ENCODE measurements at places on chromosomes 2 and 18.

DNA sequence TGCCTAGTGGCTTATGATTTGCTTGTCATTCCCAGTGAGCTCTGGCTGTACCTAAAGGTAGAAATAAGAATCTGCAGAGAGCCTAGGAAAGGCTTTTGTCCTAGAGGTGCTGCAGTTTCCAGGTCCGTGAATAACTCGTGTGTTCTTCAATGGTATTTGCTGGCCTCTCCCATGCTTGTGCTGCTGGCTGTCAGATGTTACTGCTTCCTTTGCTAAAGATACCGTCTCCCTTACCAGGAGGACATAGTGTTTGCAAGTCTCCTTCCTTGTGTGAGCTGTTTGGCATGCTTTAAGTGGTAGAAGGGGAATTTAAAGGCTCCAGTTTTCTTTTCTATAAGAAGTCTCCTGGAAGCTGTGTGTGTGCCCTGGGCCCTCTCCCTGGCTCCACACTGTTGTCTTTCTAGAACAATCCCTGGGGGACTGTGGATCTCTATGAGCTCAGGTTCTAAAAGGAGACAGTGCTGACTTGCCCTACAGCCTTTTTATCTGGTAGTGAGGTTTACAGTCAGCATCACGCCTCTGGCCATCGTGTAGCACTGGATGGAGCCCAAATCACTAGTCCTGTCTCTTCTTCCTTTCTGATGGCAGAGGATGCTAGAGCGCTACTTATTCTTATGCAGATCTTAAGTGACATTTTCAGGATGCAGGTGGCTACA lies 65.8 kb downstream of the RNF144A start:
- DNase-seq = no peak

DNA sequence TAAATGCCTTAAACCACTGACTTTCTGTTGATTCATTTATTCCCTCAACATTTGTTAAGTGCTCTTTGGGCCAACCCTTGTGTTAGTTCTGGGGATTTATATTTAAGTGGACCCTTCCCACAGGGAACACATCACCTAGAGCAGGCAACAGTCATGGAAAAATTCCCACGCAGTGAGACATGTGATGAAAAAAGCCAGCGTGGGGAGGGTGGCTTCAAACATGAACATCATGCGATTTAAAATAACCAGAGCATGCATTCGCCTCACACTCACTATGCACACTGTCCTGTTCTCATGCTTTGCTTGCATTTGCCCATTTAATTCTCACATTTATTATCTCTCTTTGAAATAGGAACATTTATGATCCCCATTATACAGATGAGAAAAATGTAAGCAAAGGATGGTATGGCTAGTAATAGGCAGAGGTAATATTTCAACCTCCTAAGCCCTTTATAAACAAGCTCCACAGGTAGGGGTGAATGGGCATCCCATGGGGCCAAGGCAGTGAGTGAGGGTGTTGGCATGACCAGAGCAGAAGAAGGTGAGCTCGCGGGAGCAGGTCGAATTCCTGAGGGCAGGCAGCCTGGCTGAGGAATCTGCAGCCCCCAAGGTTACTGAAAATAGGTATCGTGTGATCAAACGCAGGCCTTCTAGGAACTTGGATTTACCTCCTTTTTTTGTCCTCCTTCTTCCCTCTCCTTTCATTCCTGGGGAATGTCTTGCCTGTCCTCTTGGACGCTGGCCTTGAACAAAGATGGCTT lies 297.8 kb downstream of the MYCN start:
- no peak for DNase-seq

DNA sequence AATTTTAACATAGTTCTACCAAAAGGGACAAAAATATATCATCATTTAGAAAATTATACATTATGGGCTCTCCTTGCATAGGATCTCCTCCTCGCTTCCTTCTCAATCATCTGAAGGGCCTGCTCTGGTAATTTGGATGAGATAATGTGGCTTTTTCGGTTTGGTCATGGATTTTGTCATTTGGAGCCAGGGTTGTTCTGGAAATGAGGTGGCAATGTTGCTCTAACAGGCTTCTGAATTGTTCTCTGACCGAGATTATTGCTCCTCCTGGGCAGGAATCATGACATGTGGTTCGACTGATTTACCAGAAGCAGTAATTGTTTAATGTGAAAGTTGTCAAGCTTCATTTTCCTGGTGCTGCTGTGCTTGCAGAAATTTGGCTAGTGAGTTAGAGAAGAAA lies 194.7 kb upstream of the ERBB4 start:
- DNase-seq = no peak

GRCh38 chr2:169776252-169776761 lies 22.4 kb upstream of the SSB start:
- DNase-seq = no peak

DNA sequence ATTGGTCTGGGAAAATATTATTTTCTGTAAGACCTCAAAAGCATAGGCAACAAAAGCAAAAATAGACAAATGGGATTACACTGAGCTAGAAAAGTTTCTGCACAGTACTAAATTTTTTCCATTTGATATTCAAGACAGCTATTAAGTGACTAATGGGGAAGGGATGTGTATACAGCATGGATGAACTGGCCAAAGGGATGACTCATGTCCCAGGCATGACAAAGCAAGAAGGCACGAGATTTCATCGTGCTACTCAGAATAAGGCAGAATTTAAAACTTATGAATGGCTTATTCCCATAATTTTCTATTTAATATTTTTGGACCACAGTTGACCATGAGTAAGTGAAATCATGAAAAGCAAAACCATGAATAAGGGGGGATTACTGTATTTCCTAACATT lies 1250.1 kb upstream of the GYPC start:
- no peak for DNase-seq

- DNase-seq = no peak
Observed at GRCh38 chr18:79047556-79048244, 21.5 kb upstream of the ATP9B start.

- no peak for DNase-seq
Observed at GRCh38 chr2:54106631-54107454, 8.6 kb upstream of the ACYP2 start.
